ENCODE measurements at places on chromosomes 12 and 14.
A peak's percentile ranks its signal among the peaks of the same experiment; 100 is the strongest.

DNA sequence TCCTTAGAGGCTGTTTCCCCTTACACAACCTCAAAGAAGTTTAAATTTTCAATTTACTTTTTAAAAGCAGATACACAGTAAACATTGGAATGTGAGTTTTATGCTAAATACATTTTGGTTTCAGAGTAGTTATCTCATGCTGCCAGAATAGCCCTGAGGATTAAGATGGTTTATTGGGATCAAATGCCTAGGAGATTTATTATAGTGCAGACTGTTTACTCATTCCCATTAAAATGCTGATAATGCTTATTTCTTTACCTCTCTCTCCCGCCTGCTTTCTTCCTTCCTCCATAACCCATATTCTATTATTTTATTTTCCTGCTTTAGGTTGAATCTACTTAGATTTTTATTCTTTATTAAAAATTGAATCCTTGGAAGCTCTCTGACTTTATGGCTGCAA is 340.2 kb downstream of the DIO2 start:
- DNase-seq, result no peak

GRCh38 chr12:22529281-22530060 is 14.9 kb downstream of the C2CD5 start:
- no peak for DNase-seq

DNA sequence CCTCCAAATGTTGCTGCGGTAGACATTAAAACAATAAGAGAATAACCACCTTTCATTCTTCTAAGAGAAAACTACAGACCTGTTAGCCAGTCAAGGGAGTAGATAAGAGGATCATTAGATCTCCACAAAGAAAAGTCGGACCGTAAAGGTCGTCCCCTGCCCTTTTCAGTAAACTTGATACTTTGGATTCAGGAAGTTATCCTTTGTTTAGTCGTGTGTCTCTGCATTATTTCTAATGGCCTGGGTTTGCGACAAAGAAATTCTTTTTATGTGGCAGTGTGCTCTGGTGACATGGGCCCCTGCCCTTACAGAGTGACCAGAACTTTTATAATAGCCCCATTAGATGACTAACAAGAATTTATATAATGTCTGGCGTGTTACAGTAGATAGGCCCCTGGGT is 44.6 kb upstream of the EVL start:
- no peak for DNase-seq

DNA sequence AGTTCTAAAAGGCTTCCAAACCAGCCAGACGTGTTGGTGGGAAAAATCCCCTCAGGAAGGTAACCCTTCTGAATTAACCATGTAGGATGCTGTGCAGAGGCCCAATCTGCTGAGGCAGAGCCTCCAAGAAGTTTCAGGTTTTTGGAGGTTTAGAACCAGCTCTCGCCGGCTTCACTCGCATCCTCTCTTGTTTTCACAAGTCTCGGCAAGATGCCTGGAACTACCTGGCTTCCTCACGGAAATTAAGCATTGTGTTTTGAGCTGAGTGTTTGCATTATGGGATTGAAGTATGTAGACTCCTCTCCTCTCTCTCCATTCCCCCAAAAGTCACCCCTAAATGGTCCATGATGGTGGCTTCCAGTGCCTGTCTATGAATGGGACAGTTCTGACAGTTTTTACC is 20.6 kb downstream of the LTBP2 start:
- no peak for DNase-seq

GRCh38 chr12:78271546-78271945 is 440.9 kb downstream of the NAV3 start:
- DNase-seq, result no peak

DNA sequence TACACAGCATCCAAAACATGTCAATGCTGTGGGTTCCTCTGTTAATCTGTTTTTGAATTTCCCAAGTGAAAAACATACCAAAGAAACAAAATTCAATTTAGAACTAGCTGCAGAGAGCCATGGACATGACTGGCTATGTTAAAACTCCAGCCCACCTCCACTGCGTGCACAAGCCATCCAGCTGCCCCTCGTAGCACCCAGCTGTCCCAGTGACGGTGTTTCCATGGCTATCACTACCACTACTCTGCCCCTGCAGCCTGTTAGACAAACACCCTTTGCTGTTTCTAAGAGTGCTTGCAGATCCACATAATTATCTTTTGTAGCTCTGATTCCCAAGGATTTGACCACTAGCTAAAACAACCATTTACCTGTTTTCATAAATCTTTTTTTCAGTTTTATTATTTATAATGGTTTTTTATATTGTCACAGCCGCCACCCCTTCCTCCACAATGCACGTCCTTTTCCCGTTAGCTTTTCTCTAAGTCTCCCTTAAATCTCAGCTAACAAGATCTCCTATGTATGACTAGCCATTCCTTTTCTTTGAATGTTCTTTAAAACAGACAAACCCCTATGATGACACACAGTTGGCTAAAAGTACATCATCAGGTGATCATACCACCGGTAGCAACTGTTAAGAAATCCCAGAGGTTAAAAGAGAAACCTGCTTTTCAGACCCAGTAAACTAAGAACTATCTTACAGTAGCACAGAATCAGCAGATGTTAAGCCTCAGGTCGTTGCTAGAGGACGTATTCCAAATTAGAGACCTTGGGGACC is 37.8 kb upstream of the NAA30 start:
- no peak for DNase-seq

GRCh38 chr12:26783131-26783526 is 49.9 kb downstream of the ITPR2 start:
- DNase-seq, result no peak

DNA sequence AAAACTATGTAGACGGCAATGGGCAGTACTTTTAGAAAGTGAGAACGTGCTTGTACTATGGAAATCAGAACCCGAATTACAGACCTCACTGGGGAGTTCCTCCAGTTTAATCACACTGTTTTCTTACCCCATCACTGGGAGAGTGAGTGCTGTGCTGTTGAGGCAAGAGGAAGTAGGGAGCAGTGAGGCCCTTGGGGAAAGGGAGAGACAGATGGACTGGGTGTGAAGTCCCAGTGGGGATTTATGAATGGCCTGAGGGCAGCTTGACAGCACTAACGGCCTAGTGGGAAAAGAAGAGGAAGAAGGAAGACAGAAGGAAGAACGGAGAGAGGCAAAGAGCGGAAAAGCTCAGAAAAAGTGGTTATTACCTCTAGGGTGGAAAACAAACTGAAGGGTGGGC is 5.7 kb downstream of the MCRS1 start:
- no peak for DNase-seq

GRCh38 chr14:102774391-102775153 is 2.7 kb upstream of the TRAF3 start:
- DNase-seq, result peak; percentile 73

- DNase-seq, result no peak
These were observed 112.6 kb downstream of the RBM19 start for GRCh38 chr12:113853491-113853890.

- DNase-seq, result no peak
These were observed 203.0 kb upstream of the SFSWAP start for GRCh38 chr12:131507881-131508280.

GRCh38 chr12:121765573-121765972 is 27.9 kb downstream of the RHOF start:
- DNase-seq, result no peak

GRCh38 chr12:114664651-114665320 is 19.2 kb downstream of the TBX3 start:
- DNase-seq, result no peak

DNA sequence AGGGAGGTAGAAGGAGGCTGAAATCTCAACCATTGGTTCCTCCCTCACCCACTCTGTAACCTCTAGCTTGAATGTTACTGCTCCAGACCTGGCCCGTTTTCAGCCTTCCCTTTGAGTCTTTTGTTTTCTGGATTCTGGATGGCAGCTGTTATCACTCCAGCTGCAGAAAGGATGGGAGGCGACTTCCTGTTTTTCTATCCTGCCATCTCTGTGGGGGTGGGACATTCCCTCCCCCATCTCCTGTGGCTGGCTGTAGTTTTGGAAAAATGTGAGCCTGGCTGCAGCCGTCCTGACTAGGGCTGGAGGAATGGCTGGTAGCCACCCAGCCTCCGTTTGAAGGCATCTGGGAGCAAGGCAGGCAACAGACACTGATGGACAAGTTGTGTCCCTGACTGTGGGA is 2.9 kb upstream of the PPFIBP1 start:
- no peak for DNase-seq

- DNase-seq, result no peak
These were observed 59.1 kb downstream of the PLXNC1 start for GRCh38 chr12:94207467-94207848.

GRCh38 chr12:53057816-53058500 is 8.1 kb downstream of the TNS2 start:
- no peak for DNase-seq

DNA sequence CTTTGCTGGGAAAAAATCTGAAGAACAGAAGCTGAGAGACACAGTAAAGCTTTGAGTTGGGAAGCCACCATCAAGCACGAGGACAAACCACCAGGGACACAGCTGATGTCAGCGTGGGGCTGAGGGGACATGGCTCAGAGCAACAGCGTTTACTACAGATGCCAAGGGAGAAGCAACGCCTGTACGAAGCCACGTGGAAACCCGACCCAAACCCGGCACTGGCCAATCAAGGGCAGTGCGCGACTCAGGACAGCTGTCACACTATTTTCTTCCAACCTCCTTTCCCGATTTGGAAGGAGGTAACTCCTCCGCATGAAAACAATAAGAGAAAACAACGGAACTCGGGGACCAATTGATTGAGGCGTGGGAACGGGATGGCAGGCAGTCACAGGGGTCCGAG is 20.2 kb upstream of the CHGA start:
- no peak for DNase-seq

GRCh38 chr14:64409126-64409920 is 21.2 kb downstream of the MTHFD1 start:
- no peak for DNase-seq

DNA sequence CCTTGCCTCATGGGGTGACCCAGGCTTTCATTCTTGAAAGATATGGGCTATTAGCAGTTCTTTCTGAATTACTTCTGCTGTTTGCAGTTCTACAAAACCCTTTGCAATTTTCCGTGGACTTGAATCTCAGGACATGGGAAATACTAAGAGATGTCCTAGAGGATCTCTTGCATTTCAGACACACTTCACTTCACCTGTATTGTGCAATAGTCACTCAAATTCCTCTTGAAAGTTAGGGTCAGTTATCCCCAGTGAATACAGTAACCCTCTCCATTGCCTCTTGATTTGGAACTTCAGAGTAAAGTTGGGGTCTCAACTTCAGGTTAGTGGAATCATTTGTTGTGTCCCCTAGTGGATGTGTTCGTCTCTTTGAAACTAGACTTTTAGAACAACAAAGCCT is 31.8 kb downstream of the YLPM1 start:
- DNase-seq, result no peak

DNA sequence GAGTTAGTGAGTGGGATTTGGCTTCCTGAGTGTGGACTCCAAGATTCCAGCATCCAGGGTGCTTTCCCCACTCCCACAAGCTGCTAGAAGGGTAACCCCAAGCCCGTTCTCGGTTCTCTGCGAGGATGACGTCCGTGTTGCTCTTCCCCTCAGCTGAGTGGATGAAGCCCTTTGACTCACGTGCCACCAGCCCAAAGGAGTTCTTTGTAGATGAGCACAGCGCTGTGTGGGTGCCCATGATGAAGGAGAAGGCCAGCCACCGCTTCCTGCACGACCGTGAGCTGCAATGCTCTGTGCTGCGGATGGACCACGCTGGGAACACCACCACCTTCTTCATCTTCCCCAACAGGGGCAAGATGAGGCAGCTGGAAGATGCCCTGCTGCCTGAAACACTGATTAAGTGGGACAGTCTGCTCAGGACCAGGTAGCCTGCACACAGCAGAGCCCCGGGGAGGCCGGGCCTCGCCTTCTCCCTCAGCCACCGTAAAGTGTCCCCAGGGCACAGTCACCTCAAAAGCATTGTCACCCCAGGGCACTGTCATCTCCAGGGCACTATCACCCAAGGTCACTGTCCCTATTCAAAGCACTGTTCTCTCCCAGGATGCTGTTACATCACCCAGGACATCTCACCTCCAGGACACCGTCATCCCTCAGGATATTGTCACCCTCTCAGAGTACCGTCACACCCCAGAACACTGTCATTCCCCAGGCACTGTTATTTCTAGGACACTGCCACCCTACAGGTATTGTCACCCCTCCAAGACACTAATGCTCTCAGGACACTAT is 31.3 kb downstream of the SERPINA3 start:
- no peak for DNase-seq

GRCh38 chr12:57219205-57219992 is 2.8 kb downstream of the NXPH4 start:
- DNase-seq, result no peak

Data from activated CD8-positive, alpha-beta T cell treated with anti-CD3 and anti-CD28 coated beads, Interleukin-2, amount 10 ng/mL, durations not matched to agents 7 days and 5 days (primary cell).